Stimulated activated CD4-positive, alpha-beta T cell treated with anti-CD3 and anti-CD28 coated beads, Interleukin-12 subunit alpha, Interleukin-12 subunit beta, amount 100 ng/mL, for 4 hours (primary cell): ENCODE measurements at places on chromosomes 2 and 18.

- no peak for DNase-seq
Observed at GRCh38 chr2:8848328-8849100, 11.1 kb upstream of the KIDINS220 start.

DNA sequence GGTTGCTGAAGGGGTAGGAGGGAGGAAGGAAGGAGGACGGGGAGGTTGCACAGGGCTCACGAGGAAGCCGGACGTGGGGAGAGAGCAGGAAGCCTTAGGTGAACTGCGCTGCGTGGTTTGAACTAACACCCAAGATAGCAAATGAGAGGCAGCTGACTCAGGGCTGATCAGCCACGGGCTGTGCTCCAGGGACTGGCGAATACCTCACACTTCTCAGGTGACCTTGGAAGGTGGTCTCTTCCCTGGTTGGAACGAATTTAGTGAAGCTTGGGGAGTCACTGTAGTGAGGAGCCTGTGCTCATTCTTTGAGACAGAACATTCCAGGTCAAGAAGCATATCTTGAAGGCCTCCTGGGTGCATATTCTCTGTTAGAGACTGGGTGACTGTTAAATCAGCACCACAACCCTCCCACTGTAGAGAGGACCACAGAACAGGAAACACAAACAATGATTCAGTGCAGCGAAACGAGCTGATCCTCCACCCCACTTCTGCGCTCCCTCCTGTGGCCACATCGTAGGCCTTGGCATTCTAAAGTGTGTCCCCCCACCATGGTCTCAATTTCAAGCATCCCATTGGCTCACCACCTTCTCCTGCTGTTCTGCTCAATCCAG lies 33.8 kb downstream of the TOGARAM2 start:
- DNase-seq: peak; percentile 52

DNA sequence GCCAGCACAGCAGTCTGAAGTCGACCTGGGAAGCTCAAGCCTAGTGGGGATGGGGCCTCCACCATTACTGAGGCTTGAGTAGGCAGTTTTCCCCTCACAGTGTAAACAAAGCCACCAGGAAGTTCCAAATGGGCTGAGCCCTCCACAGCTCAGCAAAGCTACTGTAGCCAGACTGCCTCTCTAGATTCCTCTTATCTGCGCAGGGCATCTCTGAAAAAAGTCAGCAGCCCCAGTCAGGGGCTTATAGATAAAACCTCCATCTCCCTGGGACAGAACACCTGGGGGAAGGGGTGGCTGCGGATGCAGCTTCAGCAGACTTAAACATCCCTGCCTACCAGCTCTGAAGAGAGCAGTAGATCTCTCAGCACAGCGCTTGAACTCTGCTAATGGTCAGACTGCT lies 218.4 kb upstream of the VRK2 start:
- DNase-seq: no peak

DNA sequence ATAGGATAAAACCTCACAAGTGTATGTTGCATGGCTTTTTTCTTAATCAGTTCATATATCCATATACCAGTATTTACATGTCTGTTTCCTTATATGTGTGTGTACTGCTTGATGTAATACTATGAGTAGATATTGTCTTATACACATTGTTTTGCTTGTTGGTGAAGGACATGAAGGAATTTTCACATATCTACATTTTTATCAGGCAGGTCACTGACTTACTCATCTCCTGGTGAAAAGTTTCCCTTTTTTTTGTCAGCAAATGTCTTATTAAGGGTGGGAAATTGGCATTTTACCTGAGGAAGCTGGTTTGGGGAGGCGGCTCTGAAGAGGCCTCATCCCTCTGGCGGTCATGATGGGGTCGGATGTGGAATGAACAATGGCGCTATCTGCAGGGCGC lies 61.4 kb upstream of the LYPD1 start:
- DNase-seq: no peak
